ENCODE measurements at places on chromosomes 1 and 21. TPM values are rescaled to one million over a fixed set of nuclear protein-coding genes. Genes with fewer than 3 reads are reported as not detected.

ADAMTSL4 gene
- total RNA-seq = 0.96 TPM

RGS21 gene
- not detected for total RNA-seq

OR2T11 gene
- total RNA-seq = not detected

SGIP1 gene
- total RNA-seq = not detected

LRRC8D gene
- total RNA-seq = 14.6 TPM

GPR52 gene
- total RNA-seq = 0.57 TPM

TMEM59 gene
- 164 TPM for total RNA-seq

TNFRSF8 gene
- 0.84 TPM for total RNA-seq

CD101 gene
- total RNA-seq = 0.09 TPM

UCK2 gene
- 61.6 TPM for total RNA-seq

GSTM1 gene
- 129 TPM for total RNA-seq

HEYL gene
- 1.1 TPM for total RNA-seq

MROH9 gene
- total RNA-seq = not detected

LCE1E gene
- total RNA-seq = not detected

GATAD2B gene
- total RNA-seq = 102 TPM

SPATC1L gene
- total RNA-seq = 8.9 TPM

THRAP3 gene
- 96.2 TPM for total RNA-seq

OR2T29 gene
- total RNA-seq = not detected

IGSF5 gene
- not detected for total RNA-seq

SOAT1 gene
- 33.2 TPM for total RNA-seq

CLEC20A gene
- total RNA-seq = not detected

KCNJ9 gene
- total RNA-seq = not detected

SMIM11 gene
- total RNA-seq = 2.1 TPM

RNF223 gene
- not detected for total RNA-seq

REN gene
- total RNA-seq = not detected

KCNQ4 gene
- total RNA-seq = 1.5 TPM

All from activated naive CD4-positive, alpha-beta T cell treated with anti-CD3 and anti-CD28 coated beads, Interleukin-2, amount 50 U/mL, for 72 hours (primary cell).